Cerebellar cortex (tissue), 1 donor: ENCODE measurements at places on chromosomes 2 and 18.

- no peak for DNase-seq
Observed at GRCh38 chr2:147030966-147031720, 813.7 kb upstream of the ACVR2A start.

DNA sequence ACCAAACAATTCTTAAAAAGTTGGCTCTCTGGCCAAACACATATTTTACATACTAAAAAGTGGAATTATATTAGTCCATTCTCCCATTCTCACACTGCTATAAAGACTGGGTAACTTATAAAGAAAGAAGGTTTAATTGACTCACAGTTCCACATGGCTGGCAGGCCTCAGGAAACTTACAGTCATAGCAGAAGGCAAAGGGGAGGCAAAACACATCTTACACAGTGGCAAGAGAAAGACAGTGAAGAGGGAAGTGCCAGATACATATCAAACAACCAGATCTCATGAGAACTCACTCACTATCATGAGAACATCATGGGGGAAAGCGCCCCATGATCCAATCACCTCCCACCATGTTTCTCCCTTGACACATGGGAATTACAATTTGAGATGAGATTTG, 42.6 kb downstream of the EDAR start:
- no peak for DNase-seq

- DNase-seq, result no peak
Observed at GRCh38 chr2:145066856-145067548, 547.1 kb upstream of the ZEB2 start.

DNA sequence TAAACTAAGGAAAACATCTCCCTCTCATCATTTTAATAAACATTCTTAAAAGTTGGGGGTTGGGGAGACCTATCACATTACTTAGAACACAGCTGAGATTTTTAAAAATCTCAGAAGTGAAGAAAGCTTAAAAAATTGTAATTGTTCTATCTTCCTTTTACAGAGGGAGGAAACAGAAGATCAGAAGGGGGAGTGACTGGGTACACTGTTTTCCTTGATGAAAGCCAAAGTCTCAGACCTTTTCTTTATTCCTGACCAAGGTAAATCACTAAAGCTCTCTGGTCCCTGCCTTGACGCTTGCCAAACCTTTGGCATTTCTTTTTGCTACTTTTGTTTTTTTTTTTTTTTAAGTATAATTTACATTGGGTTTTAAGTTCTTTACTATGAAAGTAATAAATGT, 85.0 kb upstream of the DTNB start:
- DNase-seq, result no peak

- peak; percentile 16 for DNase-seq
Observed at GRCh38 chr2:69216535-69217332, 170.3 kb downstream of the GFPT1 start.

DNA sequence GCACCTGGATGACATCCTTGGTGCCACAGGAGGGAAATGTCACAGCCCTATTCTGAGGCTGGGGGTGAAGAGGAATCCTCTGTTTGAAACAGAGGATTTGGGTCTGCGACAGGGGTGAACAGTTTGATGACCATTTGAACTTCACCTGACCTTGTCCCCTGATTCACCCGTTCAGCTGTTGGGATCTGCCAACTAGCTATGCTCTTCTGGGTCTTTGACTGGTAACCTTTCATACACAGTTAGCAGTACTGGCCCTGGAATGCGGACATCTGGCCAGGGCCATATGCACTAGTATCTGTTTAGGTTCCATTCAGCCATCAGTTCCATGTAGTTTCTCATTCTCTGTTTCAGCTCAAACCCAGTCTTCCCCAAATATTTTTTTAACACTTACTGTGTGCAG, 72.6 kb upstream of the MCFD2 start:
- DNase-seq, result no peak
